ENCODE measurements at places on chromosomes 1 and 21. TPM values are rescaled to one million over a fixed set of nuclear protein-coding genes. Genes with fewer than 3 reads are reported as not detected.
A peak's percentile ranks its signal among the peaks of the same experiment; 100 is the strongest.

Gene WDR64
- not detected for total RNA-seq

DNA sequence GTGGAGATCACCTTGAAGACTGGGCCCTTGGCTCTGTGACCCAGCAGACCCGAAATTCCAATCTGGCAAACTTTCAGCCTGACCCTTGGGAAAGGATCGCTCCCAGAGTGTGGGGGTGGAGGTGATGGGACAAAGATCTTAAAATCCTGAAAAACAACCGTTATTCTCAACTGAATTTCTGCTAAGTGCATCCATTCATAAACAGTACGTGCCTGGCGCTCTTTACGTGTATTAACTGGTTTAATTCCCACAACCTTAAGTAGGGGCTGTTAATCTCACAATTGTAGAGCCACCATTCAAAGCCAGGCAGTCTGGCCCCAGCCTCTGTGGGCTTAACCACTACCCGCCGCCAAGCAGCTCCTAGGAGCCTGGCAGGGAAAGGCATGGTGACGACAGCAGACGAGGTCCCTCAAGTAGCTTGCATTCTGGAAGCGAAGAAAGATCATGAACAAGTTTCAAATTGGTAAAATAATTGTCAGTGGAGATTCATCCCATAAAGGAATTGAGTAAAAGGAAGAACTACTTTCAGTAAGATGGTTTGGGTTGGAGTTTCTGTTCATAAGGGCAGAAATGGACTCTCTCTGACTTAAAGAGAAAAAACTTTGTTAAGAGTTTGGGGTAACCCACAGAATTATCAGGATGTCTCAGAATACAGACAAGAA lies 11.4 kb upstream of the RGS16 start:
- DNase-seq, result no peak

DNA sequence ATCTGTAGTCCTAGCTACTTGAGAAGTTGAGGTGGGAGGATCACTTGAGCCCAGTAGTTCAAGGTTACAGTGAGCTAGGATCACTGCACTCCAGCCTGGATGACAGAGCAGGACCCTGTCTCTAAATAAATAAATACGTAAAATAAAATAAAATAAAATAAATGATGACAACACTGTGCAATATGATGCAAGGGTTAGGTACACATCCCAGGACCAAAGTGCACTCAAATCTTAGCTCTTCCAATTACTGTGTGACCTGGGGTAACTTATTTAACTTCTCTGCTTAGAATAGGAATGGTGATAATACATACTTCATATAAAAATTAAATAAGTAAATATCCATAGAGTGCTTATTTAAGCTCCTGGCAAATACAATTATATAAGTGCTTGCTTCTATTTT lies 53.5 kb downstream of the LPAR3 start:
- no peak for DNase-seq

Gene HTR1D
- 0.26 TPM for total RNA-seq

DNA sequence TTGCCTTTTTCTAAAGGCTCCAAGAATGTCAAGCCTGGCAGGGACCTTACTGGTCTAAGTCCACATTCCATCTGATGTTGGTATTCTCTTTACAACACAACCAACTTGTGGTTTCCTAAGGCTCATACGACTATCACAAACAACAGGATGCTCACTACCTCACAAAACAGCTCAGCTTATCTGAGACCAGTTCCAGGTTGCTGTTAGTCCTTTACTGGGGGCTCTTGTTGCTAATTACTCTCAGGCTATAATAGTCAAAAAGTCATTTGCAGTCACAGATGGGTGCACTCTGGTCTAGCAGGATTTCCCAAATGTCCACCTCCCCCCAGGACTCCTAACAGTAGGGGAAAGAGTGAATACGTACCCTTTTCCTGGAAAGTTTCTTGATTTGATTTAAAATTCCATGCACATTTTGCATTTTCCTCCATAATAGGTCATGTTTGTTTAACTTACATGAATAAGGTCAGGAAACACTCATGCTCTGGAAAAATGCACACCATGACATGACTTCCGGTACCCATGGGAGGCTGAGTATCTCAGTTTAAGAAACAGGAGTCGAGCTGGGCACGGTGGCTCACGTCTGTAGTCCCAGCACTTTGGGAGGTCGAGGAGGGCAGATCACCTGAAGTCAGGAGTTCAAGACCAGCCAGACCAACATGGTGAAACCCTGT lies 16.0 kb downstream of the LCK start:
- DNase-seq, result peak; percentile 29

Gene IGSF5
- not detected for total RNA-seq

DNA sequence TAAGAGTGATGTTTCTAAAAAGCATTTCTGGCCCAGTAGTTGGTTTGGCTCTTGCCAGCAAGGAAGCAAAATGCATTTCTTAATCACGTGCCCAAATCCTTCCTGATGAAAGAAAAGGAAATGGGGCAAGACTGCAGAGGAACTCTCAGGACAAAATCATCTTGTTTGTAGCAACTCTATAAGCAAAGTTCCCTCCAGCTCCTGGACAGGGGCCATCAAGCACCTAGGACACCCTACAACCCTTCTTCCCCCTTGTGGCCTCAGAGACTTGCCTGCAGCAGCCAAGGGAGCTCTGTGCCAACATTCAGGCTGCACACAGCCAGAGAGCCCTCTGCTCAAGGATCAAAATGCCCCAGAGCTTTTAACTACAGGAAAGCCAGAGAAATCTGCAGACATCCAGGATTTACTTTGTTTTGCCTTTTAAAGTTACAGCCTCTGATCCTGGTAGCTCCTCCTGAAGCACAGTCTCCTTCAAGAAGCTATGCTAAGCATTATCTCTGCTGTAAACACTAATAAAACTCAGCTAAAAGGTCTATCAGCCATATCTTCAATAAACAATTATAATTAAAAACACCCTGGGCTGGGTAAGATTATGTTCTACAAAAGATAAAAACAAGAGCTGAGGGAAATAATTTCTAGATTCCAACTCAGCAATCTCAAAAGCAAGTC lies 105.0 kb downstream of the KIAA0319L start:
- peak; percentile 54 for DNase-seq

DNA sequence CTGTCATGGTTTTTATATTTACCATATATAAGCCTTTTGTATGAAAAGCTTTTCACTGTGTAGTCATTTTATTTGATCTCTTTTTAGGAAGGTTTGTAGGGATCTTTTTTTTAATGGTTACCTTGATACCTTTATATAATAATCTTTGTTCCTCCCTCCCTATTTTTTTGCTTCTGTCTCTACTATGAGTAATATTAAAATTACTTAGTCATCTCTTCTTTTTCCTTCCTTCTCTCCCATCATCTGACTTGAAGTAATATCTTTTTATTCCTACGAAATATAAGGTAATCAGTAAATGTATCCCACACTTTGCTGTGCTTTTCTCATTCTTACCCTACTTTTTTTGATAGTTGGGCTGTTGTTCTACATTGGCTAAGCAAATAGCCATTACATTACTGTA lies 161.4 kb downstream of the MAGI3 start:
- DNase-seq, result peak; percentile 64

GRCh38 chr1:164719676-164720439 lies 160.9 kb downstream of the PBX1 start:
- peak; percentile 64 for DNase-seq

Gene SPATA21
- not detected for total RNA-seq

Gene COL24A1
- under 0.01 TPM for total RNA-seq

DNA sequence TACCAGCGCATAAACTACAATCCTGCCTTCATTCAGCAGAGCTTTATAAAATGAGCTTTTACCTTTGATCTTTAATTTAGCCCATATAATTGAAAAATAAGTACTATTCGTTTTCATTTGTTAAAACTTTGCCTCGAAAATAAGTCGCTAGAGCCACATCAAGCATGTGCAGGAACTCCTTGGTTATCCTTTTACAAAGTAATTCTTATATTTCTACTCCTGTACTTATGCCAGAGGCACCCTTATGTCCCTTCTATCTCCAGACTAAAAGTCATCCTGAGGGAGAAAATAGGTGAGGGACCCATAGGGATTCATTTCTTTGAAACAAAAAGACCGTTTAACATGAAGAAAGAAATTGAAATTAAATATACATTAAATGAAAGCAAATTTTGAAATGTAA lies 278.2 kb upstream of the C1orf105 start:
- no peak for DNase-seq

Gene CD52
- not detected for total RNA-seq

DNA sequence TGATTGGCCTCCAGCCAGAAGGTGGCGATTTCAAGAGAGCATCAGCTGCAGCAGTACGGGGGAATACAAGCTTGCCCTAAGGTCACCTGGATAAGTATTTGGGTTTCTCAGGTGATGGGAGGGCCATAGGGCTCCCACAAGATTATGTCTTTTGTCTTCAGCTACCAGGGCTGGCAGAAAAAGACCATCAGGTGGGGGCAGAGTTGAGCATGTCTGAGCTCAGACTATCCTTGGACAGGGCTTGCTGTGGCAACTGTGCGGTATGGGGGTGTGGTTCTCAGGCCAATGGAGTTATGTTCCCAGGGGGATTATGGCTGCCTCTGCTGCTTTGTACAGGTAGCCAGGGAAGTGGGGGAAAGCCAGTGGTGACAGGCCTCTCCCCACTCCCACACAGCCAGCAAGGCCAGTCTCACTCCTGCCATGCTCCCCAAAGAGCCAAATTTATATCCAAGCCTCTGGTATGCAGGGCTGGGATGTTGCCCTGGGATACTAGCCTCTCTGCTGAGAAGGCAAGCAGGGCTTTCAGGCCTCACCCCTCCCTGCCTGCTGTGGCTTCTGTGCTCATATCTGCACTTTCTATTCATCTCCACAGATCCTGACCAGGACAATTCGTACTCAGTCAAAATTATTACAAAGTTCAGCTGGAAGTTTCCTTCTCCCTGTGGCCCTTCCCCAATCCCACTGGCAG lies 26.6 kb upstream of the CD84 start:
- no peak for DNase-seq

DNA sequence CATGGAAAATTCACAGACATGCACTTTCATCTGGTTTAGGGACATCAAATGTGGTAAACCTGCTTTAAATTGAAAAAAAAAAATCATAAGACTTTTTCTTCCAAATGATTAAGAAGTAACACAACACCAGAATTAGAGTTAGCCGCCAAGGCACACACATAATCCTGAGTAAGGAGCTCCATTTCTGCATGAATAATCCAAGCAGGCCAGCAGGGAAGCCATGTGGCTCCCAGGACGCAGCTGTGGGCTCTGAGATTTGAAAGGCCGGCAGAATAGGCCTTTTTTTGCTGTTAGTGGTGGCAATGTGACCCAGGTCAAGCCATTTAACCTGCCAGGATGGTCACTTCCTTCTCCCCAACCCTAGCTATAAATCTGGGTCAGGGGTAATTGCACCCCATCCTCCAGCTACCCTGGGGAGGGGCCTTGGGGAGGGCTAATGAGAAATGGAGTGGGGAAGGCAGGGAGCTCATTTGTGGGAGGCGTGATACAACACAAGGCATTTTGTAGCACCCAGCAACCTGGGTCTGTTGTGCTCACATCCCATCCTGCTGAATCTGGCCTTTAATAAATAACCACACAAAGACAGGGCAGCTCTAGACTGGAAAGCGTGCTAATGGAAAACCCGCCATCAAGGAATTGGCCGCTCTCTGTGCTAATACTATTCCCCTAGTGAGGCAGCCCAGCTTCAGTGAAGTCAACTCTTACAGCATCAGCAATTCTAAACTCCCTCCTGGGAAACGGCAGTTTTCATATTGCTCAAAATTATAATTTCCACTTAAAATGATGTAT lies 178.5 kb downstream of the RHOU start:
- no peak for DNase-seq

- DNase-seq, result no peak
These were observed 80.0 kb downstream of the VWA5B1 start for GRCh38 chr1:20370698-20371097.

Gene C1QA
- not detected for total RNA-seq
